ENCODE measurements at places on chromosomes 4 and X.

DNA sequence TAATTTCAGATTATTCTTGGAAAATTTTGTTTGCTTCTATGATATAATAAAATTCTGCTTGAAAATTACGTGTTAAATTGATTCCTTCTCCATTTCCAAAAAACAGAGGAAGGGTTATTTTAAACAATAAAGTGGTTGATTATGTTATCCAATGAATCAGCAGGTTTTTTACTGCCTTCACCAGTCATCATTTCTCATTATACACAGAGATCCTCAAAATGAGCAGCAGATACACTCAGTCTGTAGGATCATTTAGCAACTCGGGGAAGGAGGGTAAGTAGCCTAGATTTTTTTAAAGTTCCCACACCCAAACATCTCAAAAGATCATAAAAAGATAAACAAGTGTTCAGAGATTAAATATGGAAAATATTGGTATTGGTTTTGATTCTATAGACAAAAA lies 6.8 kb upstream of the TMEM144 start:
- DNase-seq: no peak

DNA sequence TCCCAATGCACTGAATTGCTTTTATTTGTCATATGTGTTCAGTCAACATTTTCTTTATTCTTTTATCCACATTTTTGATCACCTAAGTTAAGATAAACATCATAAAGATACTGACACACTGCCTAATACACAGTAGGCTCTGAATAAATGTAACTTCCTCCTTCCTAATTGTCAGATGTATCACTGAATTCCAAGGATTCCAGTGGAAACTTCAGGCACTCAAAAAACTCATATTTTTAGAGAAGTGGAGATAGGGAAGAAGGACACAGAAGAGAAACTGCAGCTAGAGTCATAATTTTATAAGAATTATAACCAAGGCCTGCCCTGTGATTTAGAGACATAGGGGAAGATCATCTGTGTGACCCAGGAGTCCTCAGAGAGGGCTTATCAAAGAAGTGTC lies 753.3 kb downstream of the ADGRL3 start:
- DNase-seq: no peak

DNA sequence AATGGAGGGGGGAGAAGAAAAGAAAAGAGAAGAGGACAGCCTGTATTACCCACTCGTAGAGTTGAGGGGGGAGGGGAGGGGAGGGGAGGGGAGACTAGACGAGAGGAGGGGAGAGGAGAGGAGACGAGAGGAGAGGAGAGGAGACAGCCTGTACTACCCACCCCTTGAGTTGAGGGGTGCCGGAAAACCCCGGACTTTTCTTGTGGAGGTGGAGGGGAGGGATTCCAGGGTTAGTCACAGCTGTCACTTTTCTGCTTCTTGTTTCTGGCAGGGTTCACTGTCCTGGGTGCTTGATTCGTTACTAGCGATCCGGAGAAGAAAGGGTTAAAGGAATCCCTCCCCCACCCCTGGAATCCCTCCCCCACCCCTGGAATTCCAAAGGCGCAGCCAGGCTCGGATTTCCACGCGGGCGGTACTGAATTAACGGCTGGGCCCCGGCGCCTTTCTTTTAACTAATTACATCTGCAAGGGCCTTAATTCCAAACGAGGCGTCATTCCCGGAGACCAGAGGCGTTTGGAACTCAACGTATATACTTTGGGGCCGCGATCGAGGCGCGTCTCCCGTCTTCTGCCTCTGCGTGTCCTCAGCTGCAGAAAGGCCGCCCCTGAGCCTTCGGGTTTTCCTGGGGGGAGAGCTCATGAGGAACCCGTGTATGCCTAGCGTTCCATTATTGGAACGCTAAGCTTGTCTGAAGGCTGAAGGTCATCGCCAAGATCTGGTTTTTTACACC lies 20.1 kb upstream of the CSF2RA start:
- peak; percentile 20 for DNase-seq

DNA sequence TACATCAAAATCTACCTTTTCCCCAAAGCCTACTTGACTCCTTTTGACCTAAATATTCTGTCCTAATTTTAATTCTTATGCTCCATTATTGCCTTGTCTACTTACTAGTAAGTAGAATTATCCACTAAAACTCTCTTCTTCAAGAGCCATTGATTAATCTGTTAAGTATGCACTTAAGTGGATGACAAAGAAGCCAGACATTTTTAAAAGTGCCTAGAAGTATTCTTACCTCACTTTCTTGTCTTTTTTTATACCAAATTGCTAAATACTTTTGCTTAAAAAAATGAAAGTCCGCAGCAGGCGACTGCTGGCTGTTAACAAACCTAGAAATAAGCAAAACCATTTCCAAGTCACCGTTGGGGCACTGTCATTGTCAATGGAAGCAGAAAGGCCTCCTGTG lies 20.1 kb upstream of the FRMPD4 start:
- peak; percentile 23 for DNase-seq

GRCh38 chr4:54228961-54229501 lies at the start of gene PDGFRA:
PDGFRA (plus strand) TSS chr4:54229293; CDS start chr4:54258769, 29,476 bp downstream.
- peak; percentile 88 for DNase-seq

Measured in GM03348 (cell line).